ENCODE measurements at places on chromosomes 1 and 21.

DNA sequence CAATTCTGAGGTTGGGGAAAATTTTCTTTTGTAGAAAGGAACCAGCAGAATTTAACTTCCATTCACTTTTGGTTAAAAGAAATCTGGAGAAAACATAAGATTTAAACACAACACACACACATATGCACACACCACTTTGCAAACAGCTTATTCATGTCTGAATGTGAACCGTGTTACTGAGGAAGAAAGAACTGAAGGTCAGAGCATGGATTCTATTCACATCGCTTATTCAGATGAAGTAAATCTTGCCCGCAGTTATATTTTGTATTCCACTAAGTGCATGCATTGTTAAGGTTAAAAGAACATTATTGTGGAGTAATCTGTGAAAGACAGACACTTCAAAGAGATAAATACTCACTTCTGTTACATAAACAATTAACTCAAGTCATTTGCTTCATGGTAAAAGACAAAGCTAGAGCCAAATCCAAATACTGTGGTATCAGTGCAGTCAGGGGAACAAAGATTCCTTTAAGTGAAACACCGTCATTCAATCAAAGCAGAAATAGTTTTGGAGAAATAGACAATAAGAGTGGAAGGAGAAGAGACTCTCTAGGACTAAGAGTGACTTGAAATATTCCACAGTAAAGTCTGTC, 82.0 kb downstream of the LRRC53 start:
- DNase-seq, result no peak

GRCh38 chr1:213444224-213444623, 393.2 kb downstream of the RPS6KC1 start:
- DNase-seq, result no peak

- no peak for DNase-seq
Observed at GRCh38 chr1:199161319-199161680, 522.5 kb downstream of the PTPRC start.

GRCh38 chr1:233639611-233640010, 25.7 kb downstream of the KCNK1 start:
- DNase-seq, result no peak

DNA sequence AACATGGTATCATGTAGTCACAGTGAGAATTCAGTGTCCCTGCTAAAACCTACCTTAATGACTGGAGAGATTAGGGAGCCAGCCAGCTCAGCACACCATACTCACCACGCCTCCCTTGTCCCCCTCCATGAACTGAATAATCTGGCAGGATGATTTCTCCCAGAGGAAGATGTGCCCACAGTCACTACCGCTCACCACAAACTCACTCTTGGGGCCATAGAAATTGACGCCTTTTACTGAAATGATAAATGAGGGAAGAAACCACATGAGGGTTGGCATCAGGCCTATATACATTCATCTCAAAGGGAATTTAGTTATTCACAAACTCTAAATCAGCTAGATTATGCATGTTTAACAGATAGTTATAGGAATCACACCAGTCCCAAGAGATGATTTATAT, 17.4 kb downstream of the PEA15 start:
- no peak for DNase-seq

DNA sequence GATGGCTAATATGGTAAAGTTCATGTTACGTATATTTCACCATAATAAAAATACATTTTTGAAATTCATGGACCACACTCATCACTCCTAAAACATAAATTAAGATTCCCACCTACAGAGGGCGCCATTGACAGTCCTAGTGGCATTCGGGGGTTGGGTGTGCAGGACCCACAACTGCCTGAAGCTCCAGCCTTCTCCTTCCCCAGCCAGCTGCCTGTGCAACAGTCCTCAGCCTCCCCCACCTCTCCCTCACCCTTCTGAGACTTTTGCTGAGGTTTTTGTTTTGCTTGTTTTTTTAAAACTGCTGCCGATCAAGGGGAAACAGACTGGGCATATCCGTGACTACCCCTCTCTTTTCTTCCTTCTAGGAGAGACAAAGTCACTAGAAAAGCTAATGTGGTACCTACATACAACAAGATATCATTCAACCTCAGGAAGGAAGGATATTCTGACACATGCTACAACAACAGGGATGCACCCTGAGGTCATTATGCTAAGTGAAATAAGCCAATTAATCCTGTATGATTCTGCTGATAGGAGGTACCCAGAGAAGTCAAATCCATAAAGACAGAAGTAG, 9.2 kb upstream of the EVA1C start:
- DNase-seq, result no peak

DNA sequence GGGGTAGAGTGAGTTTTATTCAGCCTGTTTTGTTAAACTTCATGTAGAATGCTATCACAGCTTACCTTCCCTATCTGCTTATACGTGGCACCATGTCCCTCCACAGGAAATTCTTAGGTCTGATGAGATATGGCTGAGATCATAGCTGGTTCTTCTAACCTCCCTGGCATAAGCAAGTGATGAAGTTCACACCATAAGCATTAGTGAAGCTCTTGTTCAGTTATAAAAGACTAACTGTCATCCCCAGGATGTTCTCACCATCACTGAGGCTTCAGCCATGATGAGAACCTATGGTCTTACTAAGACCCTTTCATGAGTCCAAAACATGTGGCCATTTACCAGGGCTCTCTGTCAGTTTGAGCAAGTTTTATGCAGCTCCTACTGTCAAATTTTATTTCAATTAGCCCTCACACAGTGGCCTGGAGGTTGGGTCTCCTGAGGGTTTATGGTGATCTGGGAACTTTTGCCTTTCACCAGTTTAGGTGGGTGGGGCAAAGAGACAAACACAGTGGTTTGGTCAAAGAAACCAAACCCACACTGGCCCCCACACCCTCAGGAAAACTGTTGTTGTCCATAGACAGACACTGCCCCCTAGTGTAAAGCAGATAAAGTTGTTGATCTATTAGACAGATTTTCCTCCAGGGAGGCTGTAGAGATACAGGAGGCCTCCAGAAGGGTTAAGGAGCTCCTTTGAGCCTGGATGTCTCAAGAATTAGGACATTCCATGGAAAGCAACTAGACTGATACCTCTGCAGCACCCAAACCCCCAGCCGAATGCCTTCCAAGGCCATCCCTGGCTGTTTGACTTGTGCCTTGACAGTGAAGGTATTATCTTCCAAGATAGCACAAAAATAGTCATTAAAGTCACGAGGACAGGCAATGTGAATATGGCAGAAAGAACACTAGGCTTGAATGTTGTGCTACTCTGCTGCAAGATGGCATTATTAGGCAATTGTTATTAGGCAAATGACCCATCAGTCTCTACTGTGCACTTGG, 5.0 kb downstream of the SLC22A15 start:
- DNase-seq, result no peak
